Activated naive CD8-positive, alpha-beta T cell treated with anti-CD3 and anti-CD28 coated beads, Interleukin-2, amount 50 U/mL, for 16 hours (primary cell): ENCODE measurements at places on chromosomes 2 and 18.

- DNase-seq: no peak
Measured at GRCh38 chr2:218387369-218388194, 5.5 kb downstream of the SLC11A1 start.

GRCh38 chr2:15359716-15360531, 201.2 kb downstream of the NBAS start:
- no peak for DNase-seq

- DNase-seq: no peak
Measured at GRCh38 chr18:46718501-46719341, 38.1 kb downstream of the ST8SIA5 start.

DNA sequence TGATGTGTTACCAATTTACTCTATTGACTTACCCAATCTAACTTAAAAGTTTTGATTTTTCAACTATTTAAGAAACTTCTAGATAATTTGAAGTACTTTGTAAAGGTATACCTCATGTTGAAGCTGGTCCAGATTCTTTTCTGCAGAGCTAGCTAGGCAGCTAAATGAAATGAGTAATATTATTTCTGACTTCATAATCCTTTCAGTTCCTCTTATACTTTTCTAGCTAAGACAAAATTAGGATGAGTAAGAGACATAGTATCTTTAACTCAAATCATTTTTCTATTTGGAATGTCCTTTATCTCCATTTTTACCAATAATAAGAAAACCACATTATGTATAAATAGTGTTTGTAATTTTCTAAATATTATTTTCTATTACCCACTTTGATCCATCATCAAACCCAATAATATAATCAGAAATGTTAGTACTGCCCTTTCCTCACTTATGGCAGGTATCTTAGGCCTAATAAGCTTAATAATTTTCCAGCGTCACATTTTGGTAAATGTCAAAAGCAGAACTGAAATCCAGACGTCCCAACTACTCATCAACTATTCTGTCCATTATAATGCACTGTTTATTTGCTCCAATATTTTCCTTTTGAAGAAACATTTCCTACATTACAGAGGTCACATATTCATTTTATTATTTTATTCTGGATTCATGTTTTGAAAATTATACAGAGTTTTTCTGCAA, 456.6 kb downstream of the THSD7B start:
- DNase-seq: no peak

DNA sequence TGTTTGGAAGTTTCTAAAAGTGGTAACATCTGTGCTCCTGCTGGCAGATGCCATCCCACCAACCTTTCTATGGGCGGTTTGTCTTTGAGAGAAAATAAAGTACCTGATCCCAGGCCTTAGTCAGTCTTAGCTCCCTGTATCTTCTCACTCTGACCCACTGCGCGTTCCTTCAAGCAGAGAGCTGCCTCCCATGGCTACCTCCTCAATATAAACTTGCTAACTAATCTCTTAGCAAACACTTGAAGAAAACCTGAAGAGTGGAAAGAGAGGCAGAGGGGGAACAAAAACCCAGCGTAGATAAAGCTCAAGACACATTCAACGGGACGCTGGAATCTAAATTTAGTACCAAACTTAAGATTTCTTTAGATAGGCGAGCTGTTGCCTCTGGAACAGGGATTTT, 17.6 kb downstream of the ZEB2 start:
- no peak for DNase-seq

GRCh38 chr2:60549238-60549927, 4.1 kb downstream of the BCL11A start:
- no peak for DNase-seq

GRCh38 chr18:58449464-58449863, 179.4 kb downstream of the ALPK2 start:
- no peak for DNase-seq

- no peak for DNase-seq
Measured at GRCh38 chr18:69900941-69901340, 46.7 kb downstream of the CD226 start.
